ENCODE measurements at places on chromosomes 5 and 9.

DNA sequence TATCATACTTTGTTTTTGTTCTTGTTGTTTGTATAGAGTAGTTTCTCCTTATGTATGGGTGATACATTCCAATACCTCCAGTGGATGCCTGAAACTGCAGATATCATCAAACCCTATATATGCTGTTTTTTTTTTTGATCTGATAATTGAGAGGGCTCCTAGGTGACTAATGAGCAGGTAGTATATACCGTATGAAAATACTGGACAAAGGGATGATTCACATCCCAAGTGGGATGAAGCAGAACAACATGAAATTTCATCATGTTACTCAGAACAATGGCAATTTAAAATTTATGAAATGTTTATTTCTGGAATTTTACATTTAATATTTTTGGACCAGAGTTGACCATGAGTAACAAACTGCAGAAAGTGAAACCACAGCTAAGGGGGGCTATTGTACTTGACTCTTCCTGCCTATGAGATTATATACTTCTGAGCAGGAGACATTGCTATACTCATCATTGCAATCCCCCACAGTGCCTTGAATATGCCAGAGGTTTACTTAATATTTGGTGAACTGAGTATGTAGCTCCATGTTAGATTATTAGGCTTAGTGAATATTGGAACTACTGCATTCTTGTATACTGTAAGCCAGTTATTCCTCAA lies 258.7 kb upstream of the FBXL7 start:
- no peak for DNase-seq

DNA sequence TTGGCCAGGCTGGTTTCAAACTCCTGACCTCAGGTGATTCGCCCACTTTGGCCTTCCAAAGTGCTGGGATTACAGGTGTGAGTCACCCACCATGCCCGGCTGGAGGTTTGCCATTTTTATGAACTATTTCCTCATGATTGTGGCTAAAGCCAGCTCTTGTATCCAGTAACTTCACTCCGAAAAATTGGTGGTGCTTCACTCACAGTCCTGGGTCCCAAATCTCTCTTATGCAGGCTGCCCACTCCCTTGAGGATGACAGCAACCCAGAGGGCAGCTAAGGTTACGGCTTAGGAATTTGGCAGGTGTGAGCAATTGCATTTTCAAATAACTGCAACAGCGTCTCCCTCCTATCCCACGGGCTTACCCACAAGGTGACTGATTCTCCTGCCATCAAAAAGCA lies 23.4 kb upstream of the FUBP3 start:
- peak; percentile 64 for DNase-seq

GRCh38 chr5:61766141-61766540 lies 434.1 kb downstream of the ZSWIM6 start:
- DNase-seq: no peak

DNA sequence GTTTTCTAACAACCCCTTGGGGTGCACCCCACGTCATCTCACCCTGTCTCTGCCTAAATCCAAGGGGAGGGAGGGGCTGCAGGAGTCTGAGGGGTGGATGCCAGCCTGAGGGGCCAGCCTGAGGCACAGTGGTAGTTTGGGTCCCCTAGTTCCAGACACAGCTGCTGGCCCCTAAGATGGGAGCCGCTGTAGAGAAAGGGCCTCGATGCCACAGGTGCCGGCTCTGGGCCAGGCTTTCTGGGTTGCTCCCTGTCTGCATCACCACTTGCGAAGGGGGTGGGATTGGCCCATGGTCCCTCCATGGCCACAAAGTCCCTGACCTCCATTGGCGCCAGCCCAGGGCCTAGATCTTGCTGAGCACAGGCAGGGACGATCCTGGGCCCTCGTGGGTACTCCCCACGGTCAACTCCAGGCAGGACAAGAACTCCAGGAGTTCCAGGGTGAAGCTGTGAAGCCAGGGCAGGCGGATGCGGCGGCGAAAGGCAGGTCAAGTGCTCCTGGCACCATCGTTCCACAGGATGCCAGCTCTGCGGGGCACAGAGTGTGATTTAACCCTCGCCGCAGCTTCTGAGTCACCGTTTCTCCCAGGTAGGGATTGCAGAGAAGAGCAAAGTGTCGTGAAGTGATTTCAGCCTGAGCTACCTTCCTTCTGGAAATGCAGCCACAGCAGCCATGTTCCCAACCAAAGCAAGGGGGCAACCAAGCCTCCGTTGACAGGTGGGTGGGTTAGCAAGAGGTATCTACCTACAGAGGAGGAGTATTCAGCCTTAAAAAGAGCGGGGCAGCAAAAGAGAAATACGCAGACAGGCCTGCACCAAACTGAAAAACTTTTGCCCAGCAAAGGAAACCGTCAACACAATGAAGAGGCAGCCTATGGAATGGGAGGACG lies 41.6 kb upstream of the EXOC3 start:
- no peak for DNase-seq

GRCh38 chr9:85528142-85528541 lies 213.6 kb downstream of the AGTPBP1 start:
- no peak for DNase-seq

All from RWPE1 (cell line).